Stimulated activated CD4-positive, alpha-beta T cell treated with anti-CD3 and anti-CD28 coated beads, Interleukin-12 subunit alpha, Interleukin-12 subunit beta, amount 100 ng/mL, for 24 hours (primary cell): ENCODE measurements at places on chromosomes 16 and 17.

DNA sequence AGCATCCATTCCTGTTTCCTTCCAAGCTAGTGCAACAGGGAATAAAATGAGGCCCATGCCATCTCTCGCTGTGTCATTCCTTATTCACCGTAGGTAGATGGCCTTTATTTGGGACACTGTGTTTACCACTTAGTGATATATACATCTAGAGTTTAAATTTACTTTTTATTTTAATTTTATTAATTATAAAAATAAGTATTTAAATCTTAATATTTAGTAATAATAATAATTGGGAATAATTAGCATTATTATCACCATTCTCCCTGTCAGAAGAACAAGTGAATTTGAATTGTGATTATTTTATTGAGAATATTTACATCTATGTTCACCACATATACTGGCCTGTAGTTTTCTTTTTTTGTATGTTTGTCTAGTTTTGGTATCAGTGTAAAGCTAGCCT, 692.9 kb upstream of the KIF2B start:
- DNase-seq = no peak

- DNase-seq = no peak
Measured at GRCh38 chr16:2214719-2214968, at the start of gene PGP. PGP (minus strand) TSS chr16:2214840; CDS start chr16:2214777, 63 bp downstream.

DNA sequence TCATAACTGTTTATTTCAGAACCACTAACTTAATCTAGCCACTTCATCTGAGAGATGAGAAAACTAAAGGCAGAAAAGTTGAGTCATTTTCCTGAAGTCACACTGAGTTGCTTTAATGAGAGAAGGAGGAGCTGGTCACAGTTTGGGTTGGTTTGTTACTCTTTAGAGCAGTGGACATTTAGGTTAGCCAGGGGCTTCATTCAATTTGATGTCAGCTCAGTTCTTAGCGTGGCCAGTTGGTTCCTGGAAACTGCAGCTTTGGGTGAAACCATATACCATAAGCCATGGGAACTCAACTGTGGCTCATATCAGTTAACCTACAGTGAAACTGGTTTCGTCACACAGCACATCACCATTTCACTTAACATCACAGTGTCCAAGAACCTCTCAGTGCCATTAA, 59.2 kb upstream of the ADORA2B start:
- no peak for DNase-seq

DNA sequence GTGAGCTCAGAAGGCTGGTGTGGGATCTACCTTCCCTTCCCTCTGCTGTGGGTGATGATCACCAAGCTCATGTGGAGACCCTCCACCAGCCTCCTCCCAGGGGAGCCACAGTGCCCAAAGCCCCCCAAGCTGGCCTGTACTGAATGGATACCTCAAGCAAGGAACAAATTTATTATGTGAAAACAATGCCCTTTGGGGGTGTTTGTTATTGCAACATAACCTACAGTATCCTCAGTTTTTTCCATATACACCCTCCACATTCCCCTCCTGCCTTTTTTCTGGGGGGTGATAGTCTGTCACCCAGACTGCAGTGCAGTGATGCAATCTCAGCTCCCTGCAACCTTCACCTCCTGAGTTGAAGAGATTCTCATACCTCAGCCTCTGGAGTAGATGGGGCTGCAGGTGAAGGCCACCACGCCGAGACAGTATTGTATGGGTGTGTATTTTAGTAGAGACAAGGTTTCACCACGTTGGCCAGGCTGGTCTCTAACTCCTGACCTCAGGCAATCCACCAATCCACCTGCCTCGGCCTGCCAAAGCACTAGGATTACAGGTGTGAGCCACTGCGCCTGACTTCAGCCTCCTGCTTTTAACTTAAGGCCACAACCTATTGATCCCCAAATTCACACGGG, 215.9 kb downstream of the CPPED1 start:
- DNase-seq = no peak
